ENCODE measurements at places on chromosomes 5 and 9.

- DNase-seq, result no peak
Measured at GRCh38 chr5:148951612-148952011, 111.2 kb downstream of the SH3TC2 start.

GRCh38 chr9:108994695-108995094 lies 18.6 kb downstream of the CTNNAL1 start:
- DNase-seq, result no peak

GRCh38 chr5:138033386-138033808 lies 518 bp upstream of the FAM13B start:
- DNase-seq, result peak; percentile 50

DNA sequence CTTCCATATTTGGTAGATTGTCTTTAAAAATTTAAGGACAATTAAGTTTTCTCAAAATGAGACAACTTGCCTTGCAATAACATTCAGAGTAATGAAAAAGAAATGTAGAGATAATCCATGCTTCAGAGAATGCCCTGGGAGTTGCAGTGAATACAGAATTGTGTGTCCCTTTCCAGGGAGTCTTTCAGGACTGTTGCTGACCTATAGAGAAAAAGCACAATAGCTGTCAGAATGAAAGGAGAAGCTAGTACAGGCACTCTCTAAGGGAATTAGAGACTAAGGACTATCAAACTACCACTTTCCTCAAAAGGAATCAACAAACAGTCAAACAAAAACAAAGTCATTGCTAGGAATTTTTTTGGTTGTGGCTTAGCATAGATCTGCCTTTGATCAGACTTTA lies 93.0 kb downstream of the CCDC192 start:
- no peak for DNase-seq

GRCh38 chr5:171816666-171817065 lies 31.0 kb downstream of the SMIM23 start:
- no peak for DNase-seq

DNA sequence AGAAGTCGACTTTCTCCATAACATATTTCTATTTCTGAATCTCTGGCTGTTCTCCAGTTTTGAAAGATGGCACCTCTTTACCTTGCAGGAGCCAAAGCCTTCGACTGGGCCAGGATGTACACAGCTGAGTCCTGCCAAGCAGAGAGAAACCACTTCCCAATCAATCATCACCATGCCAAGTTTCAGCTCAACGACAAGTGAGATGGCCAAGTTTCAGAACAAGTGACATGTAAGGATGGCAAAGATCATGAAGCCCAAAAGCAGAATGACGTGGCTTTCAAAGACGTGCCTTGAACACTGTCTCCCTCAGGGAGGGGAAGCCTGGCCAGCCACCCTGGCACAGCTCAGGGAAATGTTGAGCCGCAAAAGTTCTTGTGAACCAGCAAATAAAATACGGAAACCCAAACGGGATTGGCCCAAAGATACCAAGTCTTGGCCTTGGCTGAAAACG lies 17.7 kb downstream of the STK10 start:
- no peak for DNase-seq

- DNase-seq, result no peak
Measured at GRCh38 chr9:89564346-89564878, 40.4 kb upstream of the GADD45G start.

DNA sequence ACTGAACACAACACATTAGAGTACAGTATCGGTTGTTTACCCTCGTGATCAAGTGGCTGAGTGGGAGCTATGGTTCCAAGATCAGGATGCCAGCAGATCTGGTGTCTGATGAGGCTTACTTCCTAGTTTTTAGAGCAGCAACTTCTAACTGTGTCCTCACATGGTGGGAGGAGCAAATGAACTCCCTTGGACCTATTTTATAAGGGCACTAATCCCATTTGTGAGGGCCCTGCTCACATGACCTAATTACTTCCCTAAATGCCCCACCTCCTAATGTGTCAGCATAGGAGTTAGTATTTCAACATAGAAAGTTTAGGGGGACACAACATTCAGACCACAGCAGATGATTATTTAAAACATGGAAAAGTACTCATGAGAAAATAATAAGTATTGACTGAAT lies 111.8 kb downstream of the GCNT1 start:
- DNase-seq, result no peak

DNA sequence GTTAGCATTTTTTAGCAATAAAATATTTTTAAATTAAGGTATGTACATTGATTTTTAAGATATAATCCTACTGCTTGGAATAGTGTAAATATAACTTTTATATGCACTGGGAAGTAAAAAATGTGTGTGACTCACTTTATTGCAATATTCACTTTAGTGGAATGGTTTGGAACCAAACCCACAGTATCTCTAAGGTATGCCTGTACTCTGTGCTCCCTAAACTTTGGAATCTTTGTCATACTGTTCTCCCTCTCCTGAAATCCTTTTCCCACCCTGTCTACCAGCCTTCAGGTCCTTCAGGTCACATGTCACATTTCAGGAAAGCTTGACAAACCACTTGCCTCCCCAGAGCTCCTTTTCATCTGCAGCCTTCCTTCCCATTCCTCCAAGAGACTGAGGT lies 308.7 kb downstream of the SPOCK1 start:
- DNase-seq, result no peak

- no peak for DNase-seq
Measured at GRCh38 chr9:124149992-124150391, 107.8 kb upstream of the NEK6 start.

DNA sequence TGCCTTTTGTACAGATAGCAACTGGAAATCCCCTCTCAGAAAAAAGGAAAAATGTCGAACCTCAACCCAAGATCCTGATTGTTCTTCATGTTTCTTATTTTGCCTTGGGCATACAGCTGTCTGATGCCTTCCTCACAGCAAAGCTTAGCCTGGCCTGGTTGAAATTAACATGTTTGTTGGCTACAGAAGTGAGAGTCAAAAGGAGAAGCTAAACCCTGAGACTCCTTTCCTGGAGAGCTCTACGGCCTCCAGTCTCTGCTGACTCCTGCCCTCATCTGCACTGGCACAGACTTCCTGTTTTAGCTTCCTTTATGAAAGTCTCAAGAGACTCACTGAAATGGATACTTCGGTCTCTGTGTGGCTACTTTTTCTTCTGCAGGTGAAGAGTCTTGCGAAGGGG lies 186.7 kb downstream of the PARP8 start:
- no peak for DNase-seq

DNA sequence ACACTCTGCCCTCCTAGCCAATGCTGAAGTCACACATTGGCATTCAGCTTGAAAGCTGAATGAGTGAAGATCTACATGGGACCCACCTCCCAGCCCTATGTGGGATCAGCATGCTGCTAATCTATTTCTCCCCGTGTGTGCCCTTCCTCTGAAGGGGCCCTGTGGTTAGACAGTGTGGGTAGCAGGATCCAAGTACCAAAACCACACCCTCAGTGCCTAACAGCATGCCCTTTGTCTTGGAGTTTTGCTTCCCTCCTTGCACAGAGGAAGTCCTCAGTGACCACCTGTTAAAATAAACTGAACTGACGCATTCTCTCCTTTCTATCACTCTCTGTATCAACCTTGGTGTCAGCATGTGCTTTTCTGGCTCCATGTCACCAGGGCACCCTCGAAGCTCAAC lies 25.0 kb downstream of the SH3TC2 start:
- no peak for DNase-seq

DNA sequence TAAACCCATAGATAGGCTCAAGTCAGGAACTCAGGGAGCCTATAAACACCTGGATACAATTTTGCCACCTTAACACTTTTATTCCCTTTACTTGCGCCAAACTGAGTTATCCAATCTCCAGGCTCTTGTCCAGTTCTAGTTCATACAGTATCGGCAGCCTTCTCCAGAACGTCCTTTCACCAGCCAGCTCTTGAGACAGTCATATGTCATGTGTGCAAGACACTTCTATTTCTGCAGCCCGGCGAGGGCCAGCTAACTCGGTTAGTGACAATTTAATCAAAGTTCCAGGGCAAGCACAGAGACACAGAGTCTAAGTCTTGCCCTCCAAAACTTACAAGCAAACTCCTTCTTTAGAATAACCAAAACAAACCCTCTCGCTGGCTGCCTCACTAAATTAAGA lies 12.9 kb downstream of the ABCA1 start:
- DNase-seq, result no peak

DNA sequence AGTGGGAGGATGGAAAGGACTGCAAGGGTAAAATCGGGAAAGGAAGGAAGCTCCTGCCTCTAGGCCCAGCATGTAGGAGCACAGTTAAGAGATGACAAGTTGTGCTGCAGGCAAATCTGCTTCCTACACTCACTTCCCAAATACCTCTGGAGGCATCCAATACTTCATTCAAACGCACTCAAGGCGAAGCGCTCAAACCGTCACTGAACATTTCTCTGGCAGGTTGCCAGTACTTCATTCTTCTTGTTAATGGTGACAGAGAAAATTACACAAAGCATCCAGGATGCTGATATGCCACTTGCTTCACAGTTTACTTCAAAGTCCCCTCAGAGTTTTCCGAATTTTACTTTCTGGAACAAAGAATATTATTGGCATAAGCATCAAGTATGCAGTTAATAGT lies 59.8 kb downstream of the NREP start:
- DNase-seq, result peak; percentile 52

DNA sequence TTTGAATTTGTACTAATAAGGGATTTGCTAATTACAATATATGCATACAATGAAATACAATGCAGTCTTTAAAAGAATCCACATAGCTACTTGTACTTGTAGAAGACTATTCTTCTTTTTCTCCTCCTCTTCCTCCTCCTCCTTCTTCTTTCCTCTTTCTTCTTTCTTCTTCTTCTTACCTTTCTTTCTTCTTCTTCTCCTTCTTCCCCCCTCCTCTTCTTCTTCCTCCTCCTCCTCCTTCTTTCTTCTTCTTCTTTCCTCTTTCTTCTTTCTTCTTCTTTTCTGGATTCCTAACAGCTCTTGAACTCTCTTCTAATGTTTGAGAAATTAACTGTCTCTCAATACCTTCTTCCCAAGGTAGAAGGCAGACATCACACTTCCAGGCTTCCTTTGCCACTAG lies 29.3 kb upstream of the FSTL4 start:
- no peak for DNase-seq

- DNase-seq, result no peak
Measured at GRCh38 chr9:86557918-86558317, 203.7 kb upstream of the TUT7 start.

DNA sequence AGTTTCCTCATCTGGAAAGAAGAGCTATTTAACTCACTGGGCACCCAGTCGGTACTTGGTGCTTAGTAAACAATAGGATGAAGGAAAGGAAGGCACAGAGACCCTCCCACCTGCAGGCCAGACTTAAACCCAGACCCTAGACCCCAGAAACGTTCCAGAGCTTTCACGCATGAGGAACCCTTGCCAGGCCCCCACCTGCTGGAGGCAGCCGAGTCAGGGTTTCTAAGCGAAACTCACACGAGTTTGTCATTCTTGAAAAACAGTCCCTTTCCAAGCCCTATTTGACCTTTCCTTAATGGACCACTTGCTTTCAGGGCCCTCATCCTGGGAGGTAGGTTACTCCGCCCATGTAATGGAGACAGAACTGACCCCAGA lies 30.6 kb downstream of the NDUFA8 start:
- no peak for DNase-seq

DNA sequence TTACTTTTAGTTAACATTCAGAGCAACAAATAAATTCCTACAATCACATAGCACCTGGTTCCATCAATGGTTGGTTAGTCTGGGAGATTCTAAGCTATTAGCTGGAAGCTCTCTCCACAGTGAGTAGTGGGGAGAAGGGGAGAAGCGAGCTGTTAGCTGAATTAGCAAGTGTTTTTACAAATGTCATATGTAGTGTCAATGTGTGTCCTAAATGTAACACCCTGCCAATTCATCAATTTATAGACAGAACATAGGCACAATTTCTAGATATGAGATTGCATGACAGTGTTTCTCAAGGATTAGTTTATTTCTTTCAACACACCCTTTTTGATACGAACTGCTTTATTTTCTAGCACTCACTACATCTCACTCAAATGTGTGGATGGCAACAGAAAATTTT lies 349.0 kb downstream of the PDE4D start:
- no peak for DNase-seq

GRCh38 chr5:79547429-79547822 lies 33.5 kb upstream of the HOMER1 start:
- no peak for DNase-seq

GRCh38 chr5:150057052-150057451 lies 29.3 kb downstream of the CSF1R start:
- DNase-seq, result no peak

DNA sequence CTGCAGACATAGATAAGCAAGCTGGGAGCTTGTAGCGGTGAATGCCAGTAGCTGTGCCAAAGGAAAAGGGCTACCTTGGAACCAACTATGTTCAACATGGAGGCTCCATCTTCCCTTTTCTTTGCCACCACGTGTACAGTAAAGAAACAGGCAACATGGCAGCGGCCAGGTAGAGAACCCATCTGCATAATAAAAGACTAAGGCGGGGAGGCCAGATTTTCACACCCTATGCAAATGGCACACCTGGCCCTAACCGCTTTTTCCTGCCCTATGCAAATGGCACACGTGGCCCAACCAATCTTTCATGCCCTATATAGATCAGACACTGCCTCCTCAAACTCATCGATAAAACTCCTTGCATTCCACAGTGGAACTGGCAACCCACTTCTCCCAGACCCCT lies 477.5 kb upstream of the EDIL3 start:
- no peak for DNase-seq

- no peak for DNase-seq
Measured at GRCh38 chr5:145585-146323, 45.5 kb upstream of the LRRC14B start.

DNA sequence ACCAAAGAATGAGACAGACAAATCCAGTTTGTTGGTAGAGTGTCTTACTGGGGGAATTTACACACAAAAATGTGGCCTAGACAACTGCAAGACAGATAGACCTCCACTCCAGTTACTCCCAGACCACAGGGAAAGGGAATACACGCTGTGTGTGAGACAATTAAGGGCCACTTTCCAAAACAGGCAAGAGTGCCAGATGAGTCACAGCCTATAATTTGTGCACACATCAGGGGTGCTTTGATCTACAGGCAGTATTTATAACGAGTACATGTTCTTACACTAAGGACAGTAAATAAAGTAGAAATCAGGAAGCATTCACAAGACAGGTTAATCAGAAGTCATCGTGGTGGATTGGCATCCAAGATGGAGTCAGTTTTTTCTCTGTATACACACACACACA lies 114.8 kb downstream of the ZNF622 start:
- peak; percentile 89 for DNase-seq

- no peak for DNase-seq
Measured at GRCh38 chr5:33120671-33121070, 320.1 kb upstream of the TARS1 start.

GRCh38 chr9:131125038-131125287 lies 423 bp upstream of the NUP214 start:
- no peak for DNase-seq

DNA sequence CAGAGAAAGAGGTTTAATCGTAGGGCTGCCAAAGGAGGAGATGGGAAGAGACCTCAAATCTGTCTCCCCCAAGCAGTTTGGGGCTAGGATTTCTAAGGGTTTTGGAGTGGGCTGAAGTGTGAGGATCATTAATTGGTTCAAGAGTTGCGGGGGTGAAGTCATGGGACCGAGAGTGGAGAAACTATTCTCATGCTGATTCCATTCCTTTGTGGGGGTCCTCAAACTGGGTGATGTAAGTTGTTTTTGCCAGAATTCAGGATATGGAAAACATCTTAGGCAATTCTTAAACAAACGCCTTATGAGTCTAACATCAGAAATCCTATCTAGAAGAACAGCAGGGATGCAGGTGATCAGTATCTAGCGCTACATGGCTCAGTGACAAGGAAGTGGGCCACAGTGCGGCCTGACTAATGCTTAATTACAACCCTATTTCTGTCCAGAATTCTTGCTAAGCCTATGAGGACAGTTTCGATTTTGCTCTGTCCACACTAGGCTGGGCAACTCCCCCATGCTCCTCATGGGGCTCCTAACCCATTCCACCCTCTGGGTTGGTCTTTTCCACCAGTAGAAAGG lies 27.7 kb upstream of the TRIO start:
- DNase-seq, result no peak
